ENCODE measurements at places on chromosomes 1 and 21. TPM values are rescaled to one million over a fixed set of nuclear protein-coding genes. Genes with fewer than 3 reads are reported as not detected.

PM20D1 gene
- not detected for polyA plus RNA-seq

CD48 gene
- 356 TPM for polyA plus RNA-seq

CA6 gene
- not detected for polyA plus RNA-seq

CGN gene
- polyA plus RNA-seq = not detected

S100A8 gene
- 27,689 TPM for polyA plus RNA-seq

CD1E gene
- polyA plus RNA-seq = 3.0 TPM
